Epithelial cell of esophagus (primary cell): ENCODE measurements at places on chromosomes 6 and 20.

GRCh38 chr20:42053350-42053749 lies 435.2 kb upstream of the CHD6 start:
- DNase-seq, result no peak

- DNase-seq, result no peak
Measured at GRCh38 chr6:22068561-22069305, 228.1 kb downstream of the PRL start.

- DNase-seq, result no peak
Measured at GRCh38 chr6:34090529-34090928, 55.4 kb downstream of the GRM4 start.

- peak; percentile 29 for DNase-seq
Measured at GRCh38 chr6:1363729-1364572, 25.4 kb upstream of the FOXF2 start.

DNA sequence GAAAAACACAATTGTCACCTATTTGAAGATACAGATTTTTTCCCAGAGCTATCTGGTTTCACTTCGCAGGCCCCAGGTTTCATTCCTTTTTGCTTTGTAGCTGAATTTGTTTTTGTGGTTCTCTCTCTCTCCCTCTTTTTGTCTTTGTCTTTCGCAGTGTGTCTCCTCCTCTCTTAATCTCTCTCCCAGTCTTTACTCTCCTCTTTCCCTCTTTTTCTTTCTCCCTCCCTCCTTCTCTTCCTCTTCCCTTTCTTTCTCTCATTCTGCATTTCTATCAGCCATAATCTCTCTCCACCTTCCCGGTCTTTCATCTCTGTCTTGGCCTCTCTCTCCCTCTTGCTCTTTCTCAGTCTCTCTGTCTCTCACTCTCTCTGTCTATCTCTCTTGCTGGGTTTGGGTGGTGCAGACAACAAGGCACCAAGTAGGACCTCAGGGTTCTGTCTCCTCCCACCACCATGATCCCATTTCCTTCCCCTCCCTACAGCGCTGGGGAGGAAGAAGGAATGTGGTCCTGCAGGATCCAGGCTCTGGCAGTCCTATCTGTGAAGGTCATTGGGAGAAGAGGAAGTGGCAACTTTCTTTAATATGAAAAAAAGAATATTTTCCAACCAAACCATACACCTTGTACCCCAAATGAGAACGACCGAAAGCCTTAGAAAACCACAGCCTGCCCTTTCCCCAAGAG lies 63.2 kb downstream of the BANF2 start:
- DNase-seq, result peak; percentile 57
